Femur (tissue), 1 donor: ENCODE measurements at places on chromosomes 3 and 15.

- DNase-seq = no peak
Measured at GRCh38 chr3:192186498-192186897, 540.8 kb downstream of the FGF12 start.

GRCh38 chr15:90674476-90674875 lies 42.7 kb upstream of the BLM start:
- no peak for DNase-seq

DNA sequence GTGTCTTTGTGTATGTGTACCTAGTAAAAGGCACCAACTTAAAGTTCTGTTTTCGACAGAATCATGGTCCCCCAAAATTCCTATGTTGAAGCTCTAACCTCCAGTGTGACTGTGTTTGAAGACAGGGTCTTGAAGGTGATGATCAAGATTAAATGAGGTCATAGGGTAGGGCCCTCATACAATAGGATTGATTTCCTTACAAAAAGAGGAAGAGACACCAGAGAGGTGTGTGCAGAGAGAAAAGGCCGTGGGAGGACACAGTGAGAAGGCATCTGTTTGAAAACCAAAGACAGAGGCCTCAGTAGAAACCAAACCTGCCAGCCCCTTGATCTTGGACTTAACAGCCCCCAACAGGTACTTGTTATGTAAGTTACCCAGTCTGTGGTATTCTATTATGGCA lies 52.0 kb upstream of the CORO2B start:
- no peak for DNase-seq

DNA sequence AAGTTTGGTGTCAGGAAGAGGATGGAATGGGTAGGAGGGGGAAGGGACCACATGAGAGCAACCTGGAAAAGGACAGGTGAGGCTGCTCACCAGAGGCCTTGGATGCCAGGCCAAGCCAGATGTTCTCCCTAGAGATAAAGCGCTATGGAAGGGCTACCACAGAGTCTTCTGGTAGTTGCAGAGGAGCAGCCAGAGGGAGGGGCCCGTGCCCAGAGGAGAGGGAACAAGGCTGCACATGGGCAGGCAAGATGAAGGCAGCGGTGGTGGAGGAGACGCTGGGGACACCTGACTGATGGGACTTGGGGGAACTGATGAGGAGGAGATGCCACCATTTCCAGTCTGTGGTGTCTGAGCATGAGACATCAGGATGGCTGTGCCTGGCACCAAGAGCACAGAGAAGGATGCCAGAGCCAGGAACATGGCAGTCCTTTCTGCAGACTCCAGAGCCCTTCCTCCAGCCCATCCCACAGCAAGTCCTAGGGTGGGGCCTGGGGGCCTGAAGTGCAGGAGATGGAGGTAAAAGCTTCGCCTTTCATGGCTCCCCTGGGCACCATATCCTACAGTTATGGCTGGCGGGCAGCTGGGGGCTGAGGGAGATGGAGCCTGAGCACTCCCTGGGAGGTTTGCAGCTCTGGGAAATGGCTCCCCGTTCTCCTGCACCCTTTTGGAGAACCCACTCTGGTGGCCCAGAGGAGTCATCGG lies 103.0 kb downstream of the ETFA start:
- no peak for DNase-seq

DNA sequence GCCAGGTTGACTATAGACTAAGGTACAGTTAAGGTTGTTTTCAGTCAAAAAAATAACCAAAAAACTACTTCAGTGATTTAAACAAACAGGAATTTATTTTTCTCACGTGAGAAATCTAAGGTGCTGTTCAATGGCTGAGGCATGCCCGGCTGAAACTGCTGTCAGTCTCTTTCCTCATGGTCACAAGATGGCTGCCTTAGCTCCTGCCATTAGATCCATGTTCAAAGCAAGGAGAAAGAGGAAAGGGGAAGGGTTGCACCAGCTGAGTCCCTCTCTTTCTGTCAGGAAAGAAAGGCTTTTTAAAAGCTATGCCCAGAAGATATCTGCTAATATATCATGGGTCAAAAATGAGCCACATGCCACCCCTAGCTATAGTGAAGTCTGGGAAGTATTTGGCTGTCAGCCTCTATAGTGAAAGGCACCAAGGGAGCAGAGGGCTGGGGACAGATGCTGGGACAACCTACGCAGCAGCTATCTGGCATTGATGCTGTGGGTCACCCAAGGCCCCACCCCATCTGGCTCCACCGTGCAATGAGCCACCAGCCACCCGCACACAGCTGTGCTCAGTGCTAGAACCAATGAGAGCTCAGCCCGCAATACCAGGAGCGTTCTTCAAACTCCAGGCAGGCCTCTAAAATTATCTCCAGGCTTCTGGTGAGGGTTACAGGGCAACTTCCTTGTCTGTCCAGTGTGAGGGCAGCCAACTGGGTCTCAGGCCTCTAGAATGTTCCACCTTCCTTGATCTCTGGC lies 64.7 kb upstream of the GATA2 start:
- DNase-seq = no peak

DNA sequence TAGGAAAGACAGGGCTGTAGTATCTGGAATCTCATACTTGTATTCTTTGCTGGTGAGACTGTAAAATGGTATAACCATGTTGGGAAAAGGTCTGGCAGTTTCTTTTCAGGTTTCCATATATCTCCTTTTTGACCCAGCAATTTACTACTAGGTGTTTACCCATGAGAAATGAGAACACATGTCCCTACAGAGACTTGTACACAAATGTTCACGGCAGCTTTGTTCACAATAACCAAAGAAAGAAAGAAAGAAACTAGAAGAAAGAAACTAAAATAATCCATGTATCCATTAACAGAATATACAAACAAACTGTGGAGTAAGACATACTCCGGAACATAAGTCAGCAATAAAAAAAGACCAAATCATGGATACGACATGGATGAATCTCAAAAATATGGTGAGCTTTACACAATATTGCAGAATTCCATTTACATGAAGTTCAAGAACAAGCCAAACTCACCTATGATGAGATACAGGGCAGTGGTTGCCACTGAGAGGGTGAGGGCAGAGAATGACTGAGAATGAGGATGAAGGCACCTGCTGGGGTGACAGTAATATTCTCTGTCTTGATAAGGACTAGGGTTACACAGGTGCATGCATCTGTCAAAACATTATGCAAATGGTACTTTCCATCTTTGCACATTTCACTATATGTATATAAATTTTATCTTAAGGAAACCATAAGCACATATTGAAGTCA lies 2.7 kb downstream of the RFTN1 start:
- no peak for DNase-seq

DNA sequence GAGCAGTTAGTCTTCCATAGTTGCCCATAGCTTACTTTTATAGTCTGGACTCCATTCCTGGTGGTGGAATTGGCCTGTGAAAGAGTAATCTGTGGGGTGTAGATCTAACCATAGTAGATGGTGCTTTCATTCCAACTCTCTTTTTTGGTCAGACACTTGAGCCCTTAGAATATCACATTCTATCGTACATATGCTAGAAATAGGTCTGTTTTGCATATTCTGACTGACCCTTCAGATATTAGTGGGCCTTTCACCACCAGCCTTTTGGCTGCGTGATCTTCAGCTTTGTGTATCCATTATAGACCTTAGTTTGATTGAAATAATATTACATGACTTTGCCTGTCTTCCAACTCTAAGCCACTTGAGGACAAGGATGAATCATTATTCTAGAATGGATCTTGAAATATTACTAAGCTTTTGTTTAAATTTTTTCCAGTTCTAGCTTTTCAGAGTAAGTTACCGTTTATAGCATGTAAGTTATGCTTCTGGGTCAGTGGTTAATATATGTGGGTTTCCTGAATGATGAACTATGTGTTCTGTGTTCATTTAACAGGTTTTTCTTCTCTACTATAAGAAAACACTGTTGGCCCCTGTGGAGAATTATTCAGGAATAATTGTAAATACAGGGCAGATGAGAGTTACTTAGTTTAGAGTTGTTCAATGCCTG lies 8.7 kb downstream of the RAB7A start:
- DNase-seq = no peak

DNA sequence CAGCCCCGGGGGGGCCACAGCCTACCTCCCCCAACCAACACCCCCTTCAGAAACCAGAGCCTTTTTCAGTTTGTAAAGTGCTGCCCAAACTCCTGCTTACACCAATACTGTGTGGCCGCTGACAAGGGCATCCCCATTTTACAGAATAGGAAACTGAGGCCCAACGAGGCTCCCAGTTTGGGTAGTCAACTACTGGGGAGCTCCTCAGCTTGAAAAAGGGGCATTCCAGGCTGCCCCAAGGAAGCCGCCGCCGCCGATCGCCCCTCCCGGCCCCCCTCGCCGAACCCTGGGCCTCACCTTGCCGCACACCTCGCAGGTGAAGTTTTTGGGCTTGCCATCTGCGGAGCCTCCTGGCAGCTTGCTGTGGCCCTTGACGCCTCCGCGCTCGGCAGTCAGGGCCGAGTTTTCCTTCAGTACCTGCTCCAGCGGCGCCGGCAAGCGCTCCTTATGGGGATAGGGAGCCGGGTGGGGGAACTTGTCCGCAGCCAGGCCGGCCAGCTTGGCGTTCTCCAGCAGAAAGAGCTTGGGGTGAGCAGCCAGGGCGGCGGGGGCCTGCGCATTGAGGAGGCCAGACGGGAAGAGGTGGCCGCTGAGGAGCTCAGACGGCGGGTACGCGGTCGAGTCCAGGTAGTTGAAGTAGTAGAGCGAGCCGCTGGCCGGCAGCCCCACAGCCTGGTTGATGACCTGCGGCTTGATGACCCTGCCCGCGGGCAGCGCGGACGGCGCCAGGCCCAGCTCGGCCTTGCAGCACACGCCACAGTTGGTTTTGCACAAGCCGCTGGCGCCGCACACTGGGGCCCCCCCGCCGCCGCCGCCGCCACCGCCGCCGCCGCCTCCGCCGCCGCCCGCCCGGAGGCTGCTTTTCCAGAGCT lies 1.4 kb downstream of the FEZF2 start:
- DNase-seq = no peak

GRCh38 chr3:58560771-58561311 lies 16.4 kb downstream of the FAM107A start:
- DNase-seq = no peak

GRCh38 chr3:128554100-128554464 lies 61.1 kb upstream of the GATA2 start:
- DNase-seq = no peak

DNA sequence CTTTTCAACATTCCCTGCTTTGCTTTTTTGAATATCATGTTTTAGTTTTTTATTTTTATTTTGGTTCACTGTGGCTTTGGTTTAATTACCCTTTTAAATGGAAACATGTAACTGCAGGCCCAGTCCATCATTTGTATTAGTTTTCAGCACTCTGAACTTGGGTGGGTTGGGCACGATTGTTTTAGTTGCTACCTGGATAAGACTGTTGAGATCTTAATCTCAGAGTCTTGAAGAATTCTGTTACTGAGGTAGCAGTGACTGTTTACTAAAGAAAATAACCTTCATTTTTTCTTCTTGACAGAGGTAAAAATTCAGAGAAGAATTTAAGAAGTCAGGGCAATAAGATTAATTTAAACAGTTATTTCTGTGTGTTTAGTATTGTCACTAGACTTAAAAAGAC lies 15.2 kb downstream of the PLCL2 start:
- DNase-seq = no peak

GRCh38 chr3:81872566-81872965 lies 111.1 kb upstream of the GBE1 start:
- DNase-seq = no peak

DNA sequence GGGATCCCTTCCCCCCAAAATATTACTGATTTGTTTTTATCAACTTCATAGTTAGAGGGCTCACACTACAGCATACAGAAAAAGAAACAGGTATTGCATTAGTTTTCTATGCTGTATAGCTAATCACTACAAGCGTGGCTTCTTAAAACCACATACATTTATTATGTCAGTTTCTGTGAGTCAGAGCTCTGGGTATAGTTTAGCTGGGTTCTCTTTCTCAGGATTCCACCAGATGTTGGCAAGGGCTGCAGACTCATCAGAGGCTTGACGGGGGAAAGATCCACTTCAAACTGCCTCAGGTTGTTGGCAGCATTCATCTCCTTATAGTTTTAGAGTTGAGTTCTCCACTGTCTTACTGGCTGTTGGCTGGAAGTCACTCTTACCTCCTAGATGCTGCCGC lies 328.0 kb downstream of the NLGN1 start:
- no peak for DNase-seq

GRCh38 chr3:2921903-2922302 lies 188.3 kb downstream of the IL5RA start:
- no peak for DNase-seq

- no peak for DNase-seq
Measured at GRCh38 chr3:139780593-139780992, 102.8 kb upstream of the NMNAT3 start.

DNA sequence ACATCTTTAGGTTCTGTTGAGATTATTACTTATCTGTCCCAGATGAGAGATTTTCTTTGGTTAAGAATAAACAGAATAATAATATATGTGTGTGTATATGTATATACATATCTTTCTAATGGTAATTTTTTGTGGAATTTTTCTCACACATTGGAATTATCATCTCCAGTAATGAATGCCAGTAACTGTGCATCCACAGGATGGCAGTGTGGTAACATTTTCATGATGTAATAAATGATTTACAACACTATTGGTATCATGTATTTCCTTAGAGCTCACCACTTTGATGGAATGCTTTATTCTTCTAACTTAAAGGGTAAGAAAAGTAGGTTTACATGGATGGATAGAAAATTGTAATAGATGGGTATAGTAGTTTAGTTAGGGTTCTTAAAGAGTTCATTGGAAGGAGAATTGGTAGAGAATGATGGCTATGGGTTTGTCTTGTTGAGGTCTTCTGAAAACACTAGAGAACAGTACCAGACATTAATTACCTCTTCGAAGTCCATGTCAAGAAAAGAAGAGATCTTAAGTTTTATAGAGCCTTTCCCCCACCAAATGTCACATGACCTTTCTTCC lies 78.1 kb downstream of the STT3B start:
- no peak for DNase-seq

- DNase-seq = no peak
Measured at GRCh38 chr3:10435850-10436249, 69.5 kb downstream of the ATP2B2 start.

- no peak for DNase-seq
Measured at GRCh38 chr3:125200731-125201139, 11.8 kb downstream of the SLC12A8 start.

DNA sequence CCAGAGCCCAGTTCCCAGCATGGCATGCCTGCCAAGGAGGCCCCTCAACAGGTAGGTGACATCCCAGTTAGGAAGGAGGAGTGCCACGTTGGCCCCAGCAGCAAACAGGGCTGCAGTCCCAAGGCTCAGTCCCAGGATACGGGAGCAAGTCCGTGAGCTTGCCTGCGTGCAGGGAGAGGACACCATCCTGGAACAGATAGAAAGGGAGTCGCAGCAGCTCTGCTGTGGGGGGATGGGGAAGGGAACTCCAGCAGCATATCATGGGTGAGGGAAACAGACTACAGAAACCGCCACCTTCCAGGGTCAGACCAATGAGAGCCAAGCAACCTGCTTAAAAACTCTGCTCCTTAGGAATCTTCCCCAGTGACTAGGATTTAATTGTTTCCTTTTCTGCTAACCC lies 9.4 kb upstream of the DYNLT2B start:
- no peak for DNase-seq

DNA sequence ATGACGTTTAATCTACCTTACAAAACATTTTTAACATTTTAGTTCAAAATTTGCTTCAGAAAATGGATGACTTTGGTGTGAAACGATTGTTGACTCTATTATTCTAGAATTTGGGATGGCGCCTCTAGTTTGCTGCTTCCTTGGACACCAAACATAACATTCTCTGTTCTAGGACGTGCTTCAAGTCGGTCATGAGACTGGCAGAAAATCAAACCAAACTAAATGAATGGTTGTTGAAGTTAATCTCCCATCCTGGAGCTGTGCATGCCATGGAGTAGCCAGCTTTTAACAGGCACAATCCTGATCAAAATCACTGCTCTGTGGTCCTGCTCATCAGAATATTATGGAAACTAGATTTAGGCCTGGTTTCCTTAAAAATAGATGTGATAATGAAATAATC lies 9.6 kb upstream of the LRRFIP2 start:
- no peak for DNase-seq

GRCh38 chr15:33852570-33852969 lies 115.7 kb upstream of the CHRM5 start:
- no peak for DNase-seq
